ENCODE measurements at places on chromosomes 1 and 21.
A peak's percentile ranks its signal among the peaks of the same experiment; 100 is the strongest.

GRCh38 chr1:9008236-9008635, 18.0 kb downstream of the SLC2A7 start:
- DNase-seq: no peak

- DNase-seq: no peak
These were observed 84.4 kb downstream of the MACF1 start for GRCh38 chr1:39288735-39289465.

DNA sequence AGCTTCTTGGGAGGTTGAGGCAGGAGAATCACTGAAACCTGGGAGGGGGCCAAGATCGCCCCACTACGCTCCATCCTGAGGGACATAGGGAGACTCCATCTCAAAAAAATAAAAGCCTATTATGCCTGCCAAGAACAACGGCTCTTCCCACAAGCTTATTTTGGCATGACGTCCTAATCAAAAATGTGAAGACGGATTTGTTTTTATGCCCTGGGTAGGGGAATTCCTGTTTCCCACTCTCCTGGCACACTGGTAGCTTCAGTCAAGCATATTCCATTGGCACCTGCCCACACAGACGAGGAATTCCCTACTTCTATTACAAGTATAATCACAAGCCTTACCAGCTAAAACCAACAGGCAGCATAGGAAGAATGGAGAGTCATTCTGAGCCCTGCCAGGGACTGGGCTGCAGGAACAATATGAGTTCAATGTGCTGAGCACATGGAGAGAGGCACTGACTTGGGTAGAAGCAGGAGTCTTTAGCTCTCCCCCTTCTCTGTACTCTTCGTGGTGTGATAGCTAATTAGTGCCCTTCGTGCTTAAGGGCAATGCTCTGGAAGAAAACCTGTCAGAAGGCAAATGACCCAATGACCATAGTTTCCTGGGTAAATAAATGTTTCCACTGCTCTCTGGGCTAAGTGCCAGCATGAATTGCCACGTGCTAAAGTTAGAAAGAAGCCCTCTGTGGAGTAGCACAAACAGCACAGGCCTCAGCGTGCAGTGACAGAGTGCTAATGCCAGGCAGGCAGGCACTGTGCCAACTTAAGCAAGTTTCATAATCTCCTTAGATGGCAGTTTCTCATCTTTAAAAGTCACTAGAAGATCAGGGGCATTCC, 16.8 kb downstream of the TNFSF4 start:
- DNase-seq: peak; percentile 82

- peak; percentile 57 for DNase-seq
These were observed 3.1 kb downstream of the FTCD start for GRCh38 chr21:46151989-46152926.

- DNase-seq: no peak
These were observed 191.8 kb upstream of the RAB4A start for GRCh38 chr1:229079016-229079595.

DNA sequence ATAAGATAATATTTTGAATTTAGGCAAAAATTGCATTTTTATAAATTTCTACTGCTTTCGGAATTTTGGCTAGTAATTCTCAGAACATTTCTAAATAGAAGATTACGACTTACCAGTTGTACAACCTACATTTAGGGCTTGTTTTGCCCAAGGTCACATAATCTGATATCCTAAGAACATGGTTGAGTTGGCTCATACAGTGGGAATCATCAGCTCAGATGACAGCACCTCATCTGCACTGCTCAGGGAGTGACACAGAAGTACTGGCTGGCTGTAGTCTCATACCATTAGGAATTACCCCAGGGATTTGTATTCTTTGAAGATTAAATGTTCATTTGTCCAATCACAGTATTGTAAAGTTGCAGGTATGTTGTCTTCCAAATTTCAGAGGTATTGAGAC, 217.6 kb downstream of the ADGRL2 start:
- DNase-seq: no peak

- DNase-seq: peak; percentile 36
These were observed 10.0 kb upstream of the LRRC3 start for GRCh38 chr21:44445145-44445812.

DNA sequence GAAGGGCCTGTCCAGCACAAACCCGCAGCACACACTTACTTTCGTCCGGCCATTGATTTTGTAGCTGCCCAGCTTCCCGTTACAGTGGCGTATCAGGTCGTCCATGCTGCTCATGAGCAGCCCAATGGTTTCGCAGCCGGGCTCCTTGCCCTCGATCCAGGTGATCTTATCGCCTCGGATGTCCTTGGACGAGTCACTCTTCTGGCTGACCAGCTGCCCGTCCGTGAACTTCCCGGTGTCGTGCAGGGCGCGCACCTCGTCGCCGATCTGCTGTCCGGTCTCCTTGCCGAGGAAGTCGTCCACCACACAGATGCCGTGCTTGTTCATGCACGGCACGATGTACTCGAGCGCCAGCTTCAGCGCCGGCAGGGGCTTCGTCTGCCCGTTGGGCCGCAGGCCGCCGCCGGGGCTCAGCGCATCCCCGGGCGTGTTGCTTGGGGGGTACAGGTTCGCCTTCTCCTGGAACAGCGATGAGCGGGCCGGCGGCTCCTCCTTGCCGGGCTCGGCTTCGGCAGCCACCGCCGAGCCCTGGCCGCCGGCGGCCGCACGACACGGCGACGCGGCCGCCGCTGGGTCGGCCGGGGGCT, 1.0 kb downstream of the EGLN1 start:
- peak; percentile 67 for DNase-seq

- no peak for DNase-seq
These were observed 55.2 kb downstream of the COLGALT2 start for GRCh38 chr1:183982172-183982963.

- no peak for DNase-seq
These were observed 423 bp downstream of the URB1 start for GRCh38 chr21:32392299-32392879.

DNA sequence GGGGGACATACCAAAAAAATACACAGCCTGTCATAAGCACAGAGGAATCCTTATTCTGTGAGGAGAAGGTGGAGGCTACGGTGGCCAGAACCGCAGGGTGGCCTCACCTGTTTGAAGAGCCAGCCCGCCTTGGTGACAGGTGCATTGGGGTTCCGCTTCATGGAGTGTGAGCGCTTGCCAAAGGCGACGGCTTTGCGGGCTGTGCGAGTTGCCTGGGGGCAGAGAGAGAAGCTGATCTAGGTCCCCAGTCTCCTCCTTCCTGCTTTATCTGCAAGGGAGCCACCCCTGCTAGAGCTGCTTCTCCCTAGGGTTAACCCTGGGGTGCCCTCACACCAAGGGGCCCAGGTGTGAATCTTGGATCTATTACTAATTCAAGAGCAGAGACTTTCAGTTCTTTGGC, 54.3 kb upstream of the GOLT1A start:
- no peak for DNase-seq

DNA sequence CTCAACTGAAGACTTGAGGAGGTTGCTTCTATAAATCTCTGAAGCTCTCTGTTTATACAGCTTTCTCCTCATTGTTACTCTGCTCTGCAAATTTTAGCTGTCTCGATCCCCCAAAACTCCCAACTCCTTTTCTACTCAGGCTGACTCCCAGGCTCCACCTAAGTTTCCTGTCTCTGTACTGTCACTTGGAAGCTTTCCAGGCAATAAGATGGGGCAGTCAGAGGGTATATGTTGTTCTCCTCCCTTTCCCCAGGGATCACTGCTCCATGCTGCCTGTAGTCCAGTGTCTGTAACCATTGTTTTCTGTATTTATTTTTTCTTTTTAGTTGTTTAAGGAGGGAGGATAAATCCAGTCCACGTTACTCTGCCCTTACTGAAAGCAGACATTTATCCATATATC, 13.4 kb downstream of the TSNAX start:
- no peak for DNase-seq

DNA sequence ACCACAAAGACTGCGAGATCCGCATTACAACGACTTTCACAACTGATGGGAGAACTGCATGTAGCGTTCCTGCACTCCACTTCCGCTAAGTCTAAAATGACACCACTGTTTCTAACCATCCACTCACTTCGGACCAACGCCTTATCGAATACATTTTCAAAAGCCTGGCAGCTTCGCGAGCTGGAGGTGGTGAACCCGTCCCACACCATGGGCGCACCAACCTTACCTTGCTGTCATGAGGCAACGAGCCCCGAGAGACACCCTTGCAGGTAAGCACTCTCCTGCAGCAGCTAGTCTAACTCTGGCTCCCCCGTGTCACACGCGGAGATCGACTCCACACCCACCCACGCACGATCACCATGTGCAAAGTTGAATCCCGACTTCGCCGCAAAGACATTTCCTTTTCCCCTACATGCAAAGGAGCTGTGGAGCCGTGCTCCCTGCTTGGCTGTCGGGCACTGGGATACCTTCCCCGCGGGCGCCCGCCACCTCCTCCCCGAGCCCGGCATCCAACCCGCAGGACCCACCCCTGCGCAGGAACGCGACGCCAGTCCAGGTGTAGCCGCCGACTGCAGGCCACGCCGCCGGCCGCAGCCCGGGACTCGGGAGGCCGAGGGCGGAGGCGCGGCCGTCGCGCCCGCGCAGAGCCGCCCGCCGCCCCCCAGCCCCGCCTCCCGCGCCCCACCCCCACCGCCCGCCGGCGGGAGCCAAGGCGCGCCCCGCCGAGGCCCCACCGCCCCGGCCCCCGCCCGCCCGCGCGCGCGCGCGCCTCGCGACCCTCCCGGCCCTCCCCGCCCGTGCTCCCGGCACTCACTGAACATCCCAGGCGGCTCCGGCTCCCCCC, 629 bp downstream of the TAF5L start:
- peak; percentile 72 for DNase-seq

DNA sequence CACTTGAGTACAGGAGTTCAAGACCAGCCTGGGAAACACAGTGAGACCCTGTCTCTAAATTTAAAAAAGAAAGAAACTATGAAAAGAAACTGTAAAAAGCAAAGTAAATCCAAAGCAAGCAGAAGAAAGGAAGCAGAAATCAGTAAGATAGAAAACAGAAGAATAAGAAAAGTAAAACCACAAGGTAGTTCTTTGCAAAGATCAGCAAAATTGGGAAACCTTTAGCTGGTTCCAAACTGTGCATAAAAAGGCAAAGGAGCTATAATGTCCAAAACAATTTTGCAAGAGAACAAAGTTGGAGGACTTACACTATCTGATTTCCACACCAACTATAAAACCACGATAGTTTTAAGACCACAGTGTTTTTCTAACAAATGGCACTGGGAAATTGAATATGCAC, 218.8 kb downstream of the RPS6KC1 start:
- no peak for DNase-seq

- DNase-seq: no peak
These were observed 97.1 kb upstream of the DAB1 start for GRCh38 chr1:57520743-57521515.

DNA sequence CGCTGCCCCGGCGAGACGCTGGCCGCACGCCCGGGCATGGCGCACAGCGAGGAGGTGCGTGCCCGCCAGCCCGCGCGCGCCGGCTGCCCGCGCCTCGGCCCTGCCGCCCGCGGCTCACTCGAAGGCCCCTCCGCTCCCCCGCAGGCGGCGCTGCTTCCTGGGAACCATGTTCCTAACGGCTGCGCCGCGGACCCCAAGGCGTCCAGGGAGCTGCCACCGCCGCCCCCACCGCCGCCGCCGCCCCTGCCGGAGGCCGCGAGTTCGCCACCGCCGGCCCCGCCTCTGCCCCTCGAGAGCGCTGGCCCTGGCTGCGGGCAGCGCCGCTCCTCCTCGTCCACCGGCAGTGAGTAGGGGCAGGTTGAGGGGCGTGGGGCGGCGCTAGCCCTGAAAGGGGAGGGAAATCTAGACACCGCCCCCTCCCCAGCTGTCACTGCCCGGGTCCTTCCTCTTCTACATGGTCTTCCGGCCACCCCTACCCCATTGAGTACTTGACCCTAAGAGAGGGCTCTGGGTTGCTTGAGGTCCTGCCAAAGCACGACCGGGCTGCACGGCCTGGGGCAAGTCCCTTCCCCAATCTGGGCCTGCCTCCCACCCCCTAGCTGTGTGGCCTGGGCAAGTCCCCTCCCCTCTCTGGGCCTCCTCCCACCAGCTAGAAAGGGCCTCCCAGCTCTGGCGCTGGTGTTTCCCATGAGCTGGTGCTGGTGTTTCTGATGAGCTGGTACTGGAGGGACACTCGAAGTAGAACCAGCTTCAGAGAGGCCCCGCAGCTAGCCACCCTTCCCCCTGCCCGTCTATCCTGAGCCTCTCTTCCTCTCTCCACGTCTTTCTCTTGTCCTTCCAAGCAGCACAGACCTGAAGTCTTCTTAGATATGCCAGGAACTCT, 17.0 kb downstream of the TNFRSF25 start:
- DNase-seq: no peak

- no peak for DNase-seq
These were observed 76.3 kb downstream of the KCNT2 start for GRCh38 chr1:196531737-196532524.

- no peak for DNase-seq
These were observed 3.2 kb downstream of the NIT1 start for GRCh38 chr1:161121042-161121650.

DNA sequence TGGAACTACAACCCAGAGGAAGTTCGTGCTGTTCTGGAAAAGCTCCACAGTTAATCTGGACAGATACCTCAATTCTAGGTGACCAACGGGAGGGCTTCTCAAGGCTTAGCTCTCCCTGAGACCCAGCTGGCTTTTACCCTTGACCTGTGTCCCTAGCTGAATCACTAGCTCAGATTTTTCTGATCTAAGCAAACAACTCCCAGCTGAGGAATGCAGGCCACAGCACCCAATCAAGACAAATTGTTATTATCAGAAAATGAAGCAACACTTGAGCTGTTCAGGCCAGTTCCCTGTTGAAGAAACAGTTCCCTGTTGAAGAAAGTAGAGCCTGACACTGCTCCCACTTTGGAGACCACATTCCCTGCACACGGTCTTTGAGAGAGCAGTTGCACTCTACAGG, 16.0 kb downstream of the DIO1 start:
- DNase-seq: no peak

DNA sequence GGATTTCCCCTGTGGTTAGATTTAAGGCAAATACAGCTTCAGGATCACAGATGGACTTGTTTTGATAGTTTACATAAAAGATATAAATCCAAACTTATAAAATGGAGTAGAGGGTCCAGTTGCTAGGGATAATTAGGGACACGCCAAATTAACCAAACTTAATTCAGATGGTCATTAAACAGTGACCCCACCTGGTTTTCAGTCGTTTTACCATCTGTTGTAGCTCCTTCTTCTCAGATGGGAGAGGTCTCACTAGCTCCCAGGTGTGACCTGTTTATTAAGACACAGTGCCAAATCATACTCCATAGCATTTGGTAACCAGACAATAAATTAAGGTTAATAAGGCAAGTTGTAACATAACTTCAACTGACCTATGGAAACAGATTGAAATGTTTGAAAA, 8.1 kb upstream of the GADD45A start:
- DNase-seq: no peak

All from sciatic nerve (tissue), 2 donors.